ENCODE measurements at places on chromosomes 6 and 20. TPM values are rescaled to one million over a fixed set of nuclear protein-coding genes. Genes with fewer than 3 reads are reported as not detected.

DNA sequence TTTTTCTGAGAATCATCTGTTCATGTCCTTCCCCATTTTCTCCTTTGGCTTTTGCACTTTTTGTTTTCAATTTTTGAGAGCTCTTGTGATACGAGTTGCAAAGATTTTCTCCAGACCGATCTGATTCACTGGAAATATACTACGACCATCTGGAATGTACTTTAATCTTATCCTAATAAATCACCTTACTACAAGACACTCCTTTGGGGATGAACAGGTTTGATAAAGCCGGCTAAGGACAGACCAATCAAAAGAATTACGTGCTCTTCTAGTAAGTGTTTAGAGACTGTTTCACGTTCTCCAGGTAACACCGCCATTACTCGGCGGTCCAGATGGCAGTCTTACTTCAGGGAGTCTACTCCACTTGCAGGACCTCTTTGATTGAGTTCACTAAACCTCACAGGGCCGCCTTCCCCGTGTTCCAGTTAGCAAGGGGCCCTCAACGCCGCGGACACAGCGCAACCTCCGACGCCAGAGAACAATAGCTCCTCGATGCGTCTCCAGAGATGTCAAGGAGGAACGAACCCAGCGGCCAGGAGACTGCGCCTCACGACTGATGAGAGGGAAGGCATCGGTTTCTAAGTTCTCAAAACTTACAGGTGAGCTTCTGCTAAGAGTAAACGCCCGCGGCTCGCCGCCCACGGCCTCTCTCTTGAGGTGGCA, 920 bp upstream of the WTAP start:
- no peak for DNase-seq

GRCh38 chr20:16639027-16639941, 66.0 kb upstream of the KIF16B start:
- no peak for DNase-seq

- peak; percentile 14 for DNase-seq
Observed at GRCh38 chr20:62595491-62595890, 46.8 kb upstream of the SLCO4A1 start.

DNA sequence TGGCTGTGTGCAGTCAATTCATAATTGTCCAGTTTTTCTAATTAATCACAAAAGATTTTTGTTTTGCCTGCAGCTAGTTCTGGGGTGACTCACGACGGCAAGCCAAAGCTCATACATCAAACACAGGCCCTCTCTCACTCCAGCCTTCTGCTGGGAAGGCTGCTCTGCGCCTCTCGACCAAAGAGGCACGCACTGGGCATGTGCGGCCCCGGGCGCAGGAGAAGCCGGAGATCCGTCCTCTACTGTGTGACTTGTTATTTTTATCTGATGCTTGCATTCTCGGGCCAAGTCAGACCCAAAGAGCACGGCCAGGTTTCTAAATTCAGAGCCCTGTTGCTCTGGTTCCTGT, 98.5 kb downstream of the TFAP2A start:
- no peak for DNase-seq

DNA sequence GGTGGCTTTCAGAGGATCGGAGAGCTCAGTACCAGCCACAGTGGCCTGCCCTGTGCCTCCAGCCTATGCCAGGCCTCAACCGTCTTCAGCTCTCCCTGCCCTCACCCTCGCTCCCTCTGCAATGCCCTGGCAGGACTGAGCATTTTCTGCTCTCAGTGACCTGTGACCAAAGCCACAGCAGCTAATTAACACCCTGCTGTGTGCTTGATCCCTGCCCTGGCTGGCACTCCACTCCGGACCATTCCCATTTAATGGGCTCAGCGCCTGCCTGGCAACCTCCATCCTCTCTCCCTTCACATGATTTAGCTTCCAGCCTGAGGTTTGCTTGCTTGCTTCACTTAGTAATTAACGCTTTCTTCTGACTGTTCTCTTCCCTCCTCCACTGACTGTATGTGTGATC, 287.5 kb downstream of the LRFN2 start:
- no peak for DNase-seq

DNA sequence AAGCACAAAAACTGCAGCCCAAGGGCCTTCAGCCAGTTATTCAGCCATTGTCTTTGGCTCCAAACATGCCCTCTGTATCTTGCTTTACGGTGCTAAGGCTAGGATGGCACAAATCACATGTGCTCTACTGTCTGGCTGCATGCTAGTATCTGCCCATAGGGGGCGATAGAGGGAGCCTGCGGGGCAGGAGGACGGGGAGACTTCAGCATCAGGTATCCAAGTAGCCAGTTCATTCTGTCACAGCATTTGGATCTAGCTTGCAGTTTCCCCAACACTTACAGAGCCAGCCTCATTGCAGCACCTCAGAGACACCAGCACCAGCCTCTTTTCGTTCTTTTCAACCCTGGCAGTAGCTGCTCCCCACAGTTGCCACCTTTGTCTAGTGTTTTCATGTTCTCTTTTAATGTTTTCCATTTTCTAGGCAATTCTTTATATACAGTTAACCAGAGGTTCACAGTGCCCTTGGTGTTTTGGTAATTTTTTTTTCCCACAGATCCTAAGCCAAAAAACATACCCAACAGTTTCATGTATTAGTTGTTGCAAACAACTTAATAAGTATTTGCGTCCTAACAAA, 705.9 kb downstream of the PTPRT start:
- no peak for DNase-seq

GRCh38 chr20:41669708-41670263, 51.6 kb upstream of the CHD6 start:
- no peak for DNase-seq

DNA sequence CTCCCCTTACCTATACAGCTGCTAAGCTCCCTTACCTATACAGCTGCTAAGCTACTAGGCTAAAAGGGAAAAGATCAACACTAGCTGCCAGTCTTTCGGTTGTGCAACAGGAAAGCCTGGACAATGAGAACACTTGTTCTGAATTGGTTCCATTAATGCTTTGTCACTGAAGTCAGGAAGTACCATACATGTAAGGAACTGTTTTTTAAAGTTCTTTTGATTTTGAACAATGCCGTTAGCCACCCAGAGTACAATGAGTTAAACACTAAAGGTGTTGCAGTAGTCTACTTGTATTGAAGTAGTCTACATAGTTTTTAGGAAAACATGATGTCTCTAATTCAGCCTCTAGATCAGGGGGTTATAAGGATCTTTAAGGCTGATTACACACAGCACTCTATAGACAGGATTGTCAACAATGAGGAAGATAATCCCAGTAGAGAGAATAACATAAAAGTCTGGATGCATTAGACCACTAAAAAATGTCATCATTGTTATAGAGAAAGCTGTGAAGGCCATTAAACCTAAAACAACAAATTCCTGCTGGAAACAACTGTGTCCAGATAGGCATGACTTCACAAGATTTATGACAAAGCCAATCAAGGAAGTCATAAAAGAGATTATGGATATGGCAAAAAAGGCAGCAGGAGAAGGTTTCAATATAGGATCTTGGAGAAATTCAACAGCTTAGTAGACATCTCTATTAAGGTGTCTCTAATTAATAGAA, 306.3 kb downstream of the PHF3 start:
- no peak for DNase-seq

DNA sequence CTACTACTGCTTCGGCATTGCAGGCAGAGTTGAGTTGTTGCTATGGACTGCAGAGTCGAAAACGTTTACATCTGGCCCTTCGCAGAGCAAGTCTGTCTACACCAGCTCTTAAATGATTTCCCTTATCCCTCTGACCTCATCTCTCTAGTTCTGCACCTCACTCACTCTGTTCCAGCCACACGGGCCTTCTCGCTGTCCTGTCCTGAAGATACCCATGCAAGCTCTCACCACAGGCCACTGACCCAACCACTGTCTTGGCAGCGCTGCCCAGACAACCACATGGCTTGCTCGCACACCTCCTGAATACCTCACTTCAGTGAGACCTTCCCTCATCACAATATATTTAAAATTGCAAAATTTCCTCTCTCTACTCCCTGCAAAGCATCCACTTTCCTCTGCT, 31.4 kb downstream of the B4GALT5 start:
- DNase-seq: no peak

DNA sequence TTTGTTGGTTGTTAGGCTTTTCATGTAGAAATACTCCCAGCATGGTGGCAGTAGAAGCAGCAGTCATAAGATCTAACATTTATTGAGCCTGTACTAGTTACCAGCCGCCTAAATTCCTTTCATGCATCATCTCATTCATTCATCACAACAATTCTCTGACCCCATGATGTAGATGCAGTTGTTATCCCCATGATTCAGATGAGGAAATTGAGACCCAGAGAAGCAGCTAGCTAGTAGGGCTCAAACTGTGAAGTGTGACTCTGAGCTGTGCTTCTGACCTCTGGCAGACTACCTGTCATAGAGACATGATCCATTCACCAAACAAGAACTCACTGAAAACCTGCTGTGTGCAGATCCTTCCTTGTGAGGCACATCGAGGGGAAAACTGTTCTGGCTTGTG, 16.9 kb downstream of the RREB1 start:
- no peak for DNase-seq

DNA sequence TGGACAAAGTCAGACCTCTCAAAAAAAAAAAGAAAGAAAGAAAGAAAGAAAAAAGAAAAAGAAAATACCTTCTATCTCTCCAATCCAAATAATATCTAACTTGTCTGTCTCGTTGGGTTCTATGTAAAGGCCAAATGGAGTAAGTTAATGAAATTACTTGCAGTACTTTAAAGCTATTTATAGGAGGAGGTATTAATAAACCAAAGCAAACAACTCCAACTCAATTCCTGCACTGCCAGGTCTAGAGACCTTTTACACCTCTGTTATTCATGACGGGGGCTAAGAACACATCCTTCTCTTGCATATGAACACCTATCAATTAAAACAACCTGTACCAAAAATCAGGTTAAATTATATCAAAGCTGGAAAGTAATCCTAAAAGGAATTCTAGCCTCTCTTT, 80.6 kb downstream of the MAP3K5 start:
- no peak for DNase-seq

GRCh38 chr6:135577059-135577538, 79.6 kb upstream of the AHI1 start:
- no peak for DNase-seq

GRCh38 chr6:12404651-12405050, 114.5 kb downstream of the EDN1 start:
- DNase-seq: no peak

GRCh38 chr6:25311331-25311840, 32.2 kb downstream of the CARMIL1 start:
- no peak for DNase-seq

GRCh38 chr20:36102809-36103596, 51.5 kb upstream of the EPB41L1 start:
- DNase-seq: no peak

FRS3 gene
- polyA plus RNA-seq: 1.5 TPM

HAO1 gene
- polyA plus RNA-seq: not detected

ZGPAT gene
- polyA plus RNA-seq: 42.4 TPM

CCN6 gene
- not detected for polyA plus RNA-seq

DOK5 gene
- polyA plus RNA-seq: 0.26 TPM

PRRC2A gene
- polyA plus RNA-seq: 2.8 TPM

SOX18 gene
- polyA plus RNA-seq: not detected

CST5 gene
- not detected for polyA plus RNA-seq

ARMH2 gene
- not detected for polyA plus RNA-seq

RBM24 gene
- not detected for polyA plus RNA-seq

All from CD4-positive, CD25-positive, alpha-beta regulatory T cell (primary cell).